ENCODE measurements at places on chromosomes 7 and 10.

DNA sequence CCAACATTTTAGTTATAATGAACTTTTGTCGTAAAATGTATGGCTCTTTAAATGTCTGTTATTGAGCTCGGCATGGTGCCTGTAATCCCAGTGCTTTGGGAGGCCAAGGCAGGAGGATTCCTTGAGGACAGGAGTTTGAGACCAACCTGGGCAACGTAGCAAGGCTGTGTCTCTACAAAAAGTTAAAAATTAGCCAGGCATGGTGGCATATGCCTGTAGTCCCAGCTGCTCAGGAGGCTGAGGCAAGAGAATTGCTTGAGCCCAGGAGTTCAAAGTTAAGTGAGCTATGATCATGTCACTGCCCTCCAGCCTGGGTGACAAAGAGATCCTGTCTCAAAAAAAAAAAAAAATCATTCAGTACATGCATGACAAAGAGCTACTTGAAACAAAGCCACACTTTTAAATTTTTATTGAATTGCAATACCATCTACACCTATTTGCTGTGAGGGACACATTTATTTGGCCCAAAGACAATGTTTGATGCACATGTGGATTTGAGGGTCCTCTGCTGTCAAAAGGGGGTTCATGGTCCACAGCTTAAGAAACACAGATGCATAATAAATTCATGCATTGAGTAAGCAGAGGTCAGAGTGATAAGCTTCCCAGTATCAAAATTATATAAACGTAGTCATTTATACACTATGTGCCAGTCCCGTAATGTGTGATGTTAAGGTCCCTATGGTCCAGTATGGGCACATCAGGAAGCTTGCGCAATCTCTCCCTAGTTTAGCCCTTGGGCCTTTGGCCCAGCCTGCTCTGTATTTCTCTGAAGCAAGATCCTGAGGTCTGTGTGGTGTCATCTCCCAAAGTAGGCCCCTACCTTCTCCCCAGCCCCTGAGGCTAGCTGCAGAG lies 4.4 kb upstream of the MALSU1 start:
- DNase-seq, result no peak

DNA sequence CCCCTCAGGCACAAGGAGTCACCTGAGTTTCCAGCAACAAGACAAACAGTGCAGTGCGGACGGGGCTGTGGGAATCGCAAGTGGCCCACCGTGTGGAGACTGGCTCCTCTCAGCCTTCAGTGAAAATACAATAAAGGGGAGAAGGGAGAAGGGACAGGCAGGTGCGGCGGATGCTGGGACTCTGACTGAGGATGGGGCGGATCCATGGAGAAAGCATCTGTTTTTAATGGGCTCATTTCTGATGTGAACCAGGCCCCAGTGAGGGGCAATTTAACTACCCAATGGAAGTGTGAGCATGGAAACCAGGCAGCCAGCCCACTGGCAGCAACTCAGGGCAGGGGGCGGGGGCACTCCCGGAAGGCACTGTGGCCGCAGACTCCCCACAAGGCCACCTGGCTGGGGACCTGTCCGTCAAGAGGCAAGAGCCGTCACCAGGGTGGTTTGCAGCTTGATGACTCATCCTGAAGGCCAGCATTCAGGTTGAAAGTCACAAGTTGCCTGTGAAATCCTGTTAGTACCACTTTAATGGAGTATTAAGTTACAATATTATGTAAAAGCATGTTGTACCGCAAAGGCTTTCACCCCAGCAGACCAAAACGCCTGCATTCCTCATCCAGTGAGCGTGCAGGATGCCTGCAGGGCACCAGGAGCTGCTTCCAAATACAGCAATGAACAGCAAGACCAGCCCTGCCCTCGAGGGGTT lies 476.4 kb downstream of the PTPRN2 start:
- DNase-seq, result no peak

GRCh38 chr7:157877298-157878090 lies 540.7 kb downstream of the DNAJB6 start:
- no peak for DNase-seq

DNA sequence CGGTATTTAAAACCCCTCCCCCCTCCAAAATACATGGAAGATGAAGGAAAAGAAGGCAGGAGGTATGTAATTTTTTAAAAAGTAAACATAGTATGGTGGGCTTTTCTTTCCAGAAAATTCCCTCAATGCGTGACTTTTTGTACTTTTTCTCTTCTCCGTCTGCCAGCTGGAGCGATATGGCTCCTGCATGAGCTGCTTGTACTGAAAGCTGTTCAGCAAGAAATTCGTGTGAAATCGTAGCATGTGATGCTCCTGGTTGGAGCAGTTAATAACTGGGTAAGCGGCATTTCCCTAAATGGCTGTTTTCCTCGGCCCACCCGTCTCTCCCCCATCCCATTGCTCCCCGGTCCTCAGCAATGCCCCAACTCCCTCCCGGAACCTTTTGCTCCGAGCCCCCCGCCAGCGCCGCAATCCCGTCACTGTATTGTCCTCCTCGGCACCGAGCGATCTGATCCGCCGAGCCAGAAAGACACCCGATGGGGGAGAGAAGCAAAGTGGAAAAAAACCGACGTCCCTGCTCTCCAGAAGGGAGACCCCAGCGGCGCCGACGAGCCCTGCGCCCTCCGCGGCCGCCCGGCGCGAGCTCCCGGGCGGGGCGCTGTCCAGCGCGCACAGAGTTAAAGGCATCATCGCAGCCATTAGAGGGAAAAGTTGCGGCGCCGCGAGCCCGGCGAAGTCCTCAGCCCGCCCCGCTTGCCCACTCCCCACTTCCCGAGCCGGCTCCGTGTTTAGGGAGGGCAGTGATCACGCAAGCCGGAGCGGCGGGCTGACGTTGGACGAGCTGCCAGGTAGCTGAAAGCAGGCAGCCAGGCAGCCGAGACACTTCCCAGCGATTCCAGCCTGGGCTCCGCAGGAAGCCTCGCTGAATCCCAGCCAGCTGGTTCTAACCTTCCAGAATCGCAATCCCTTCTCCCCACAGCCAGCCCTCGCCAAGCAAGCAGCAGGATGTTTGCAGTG lies at the start of gene VSTM2A:
Gene VSTM2A (plus strand): TSS at position 707 of the 957 bp plus-strand sequence. CDS start 356 bp downstream, outside the sequence.
- DNase-seq, result no peak

- no peak for DNase-seq
Measured at GRCh38 chr7:157896774-157897555, 560.2 kb downstream of the DNAJB6 start.

- no peak for DNase-seq
Measured at GRCh38 chr10:130483691-130484467, 347.7 kb downstream of the GLRX3 start.

DNA sequence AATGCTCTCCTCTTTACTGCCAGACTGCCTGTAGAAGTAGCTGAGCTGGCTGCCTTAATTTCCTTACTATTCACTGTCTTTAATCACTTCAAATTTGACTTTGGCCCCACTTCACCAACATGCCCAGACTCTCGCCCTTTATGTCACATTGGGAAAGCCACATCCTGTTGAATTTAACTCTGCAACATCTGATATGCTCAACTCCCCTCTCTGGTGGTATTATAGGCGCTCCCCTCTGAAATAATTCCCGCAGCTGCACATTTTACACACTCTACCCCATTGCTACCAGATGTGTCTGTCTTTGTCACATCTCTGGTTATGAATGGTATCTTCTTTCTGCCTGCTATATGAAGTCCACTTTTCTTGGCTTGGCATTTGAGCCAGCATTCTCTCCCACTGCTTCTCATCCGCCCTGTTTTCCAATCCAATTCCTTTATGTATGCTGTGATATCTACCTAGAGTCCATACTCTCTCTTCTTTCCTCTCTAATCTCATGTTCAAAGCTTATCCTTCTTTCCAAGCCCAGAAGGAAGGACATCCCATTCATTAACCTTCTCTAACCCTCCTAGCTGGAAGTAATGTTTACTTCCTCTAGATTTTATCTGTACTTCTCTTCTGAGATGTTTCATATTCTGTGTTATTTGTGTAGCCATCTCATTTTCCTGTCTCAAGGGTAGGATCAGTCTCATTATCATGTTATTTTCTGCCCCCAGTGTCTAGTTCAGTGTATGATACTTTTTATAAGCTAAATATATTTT lies 134.5 kb downstream of the ST7 start:
- no peak for DNase-seq

DNA sequence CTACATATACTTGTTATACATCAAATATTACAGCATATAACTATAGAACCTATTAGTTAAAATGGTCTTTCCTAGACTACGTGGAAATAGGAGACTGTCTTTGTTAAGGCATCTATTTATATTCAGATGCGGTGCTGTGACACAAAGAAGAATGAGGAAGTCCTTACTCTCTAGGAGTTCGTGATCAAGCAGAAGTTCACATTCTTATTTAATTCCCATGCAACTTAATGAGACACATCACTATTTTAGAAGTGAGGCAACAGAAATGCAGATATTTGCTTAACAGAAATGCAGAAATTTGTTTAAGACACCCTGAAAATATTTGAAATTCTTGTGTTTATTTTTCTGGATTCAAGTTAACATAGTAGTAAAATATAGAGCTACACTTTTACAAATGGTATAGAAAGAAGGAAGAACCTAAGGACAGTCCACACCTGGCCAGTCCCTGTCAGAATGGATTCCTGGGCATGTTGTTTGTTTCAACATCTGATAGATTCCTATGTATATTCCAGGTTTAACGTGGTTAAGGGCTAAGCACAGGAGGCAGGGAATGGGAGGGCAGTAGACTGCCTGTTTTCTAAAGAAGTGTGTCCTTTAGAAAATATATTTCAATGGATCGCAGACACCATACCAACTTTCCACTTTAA lies 70.6 kb upstream of the NXPH1 start:
- DNase-seq, result no peak

GRCh38 chr10:86965986-86966654 lies 2.2 kb upstream of the ADIRF start:
- DNase-seq, result no peak

- DNase-seq, result no peak
Measured at GRCh38 chr7:158827411-158828132, 1.7 kb downstream of the ESYT2 start.

GRCh38 chr7:147903536-147904218 lies 686.9 kb upstream of the C7orf33 start:
- DNase-seq, result no peak

GRCh38 chr7:23014681-23015080 lies 751 bp upstream of the HYCC1 start:
- no peak for DNase-seq

DNA sequence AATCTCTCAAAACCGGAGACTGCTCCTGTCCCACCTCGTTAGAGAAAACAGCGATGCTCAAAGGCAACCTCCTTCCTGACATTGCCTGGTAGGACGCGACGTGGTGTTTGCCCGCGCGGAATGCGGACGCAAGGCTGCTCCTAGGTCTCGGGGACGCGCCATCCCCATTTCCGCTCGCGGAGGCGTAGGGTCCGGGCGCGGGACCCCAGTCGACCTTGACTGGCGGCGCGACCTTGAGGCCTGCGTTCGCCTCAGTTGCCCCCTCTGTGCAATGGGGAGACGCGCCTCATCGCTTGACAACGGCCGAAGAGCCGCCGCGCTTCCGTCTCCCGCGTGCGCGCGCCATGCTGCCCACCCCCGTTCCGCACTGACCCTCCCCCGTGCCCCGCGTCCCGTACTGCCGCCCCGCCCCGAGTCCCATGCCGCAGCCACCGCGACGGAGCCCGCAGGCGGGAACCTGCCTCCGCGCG lies 412 bp upstream of the PPIA start:
- no peak for DNase-seq

- no peak for DNase-seq
Measured at GRCh38 chr10:70925377-70926225, 37.2 kb upstream of the PCBD1 start.

DNA sequence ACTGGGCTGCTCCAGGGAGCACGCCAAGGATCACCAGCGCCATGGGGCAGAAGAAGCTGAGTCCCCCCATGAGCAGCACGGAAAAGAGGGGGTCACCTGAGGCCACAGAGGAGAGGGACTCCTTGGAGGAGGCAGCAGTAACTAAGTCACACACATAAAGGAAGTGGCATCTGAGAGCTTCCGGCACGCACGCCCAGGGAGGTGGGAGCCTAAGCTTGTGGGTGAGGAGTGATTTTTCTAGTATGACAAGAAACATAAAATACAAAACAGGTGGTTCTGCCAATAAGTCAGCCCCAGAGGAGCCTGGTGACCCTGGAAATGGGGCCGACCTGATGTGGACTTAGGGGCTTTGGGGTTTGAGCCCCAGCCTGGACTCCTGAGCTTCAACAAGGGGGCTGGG lies 60.8 kb downstream of the CARD11 start:
- no peak for DNase-seq

DNA sequence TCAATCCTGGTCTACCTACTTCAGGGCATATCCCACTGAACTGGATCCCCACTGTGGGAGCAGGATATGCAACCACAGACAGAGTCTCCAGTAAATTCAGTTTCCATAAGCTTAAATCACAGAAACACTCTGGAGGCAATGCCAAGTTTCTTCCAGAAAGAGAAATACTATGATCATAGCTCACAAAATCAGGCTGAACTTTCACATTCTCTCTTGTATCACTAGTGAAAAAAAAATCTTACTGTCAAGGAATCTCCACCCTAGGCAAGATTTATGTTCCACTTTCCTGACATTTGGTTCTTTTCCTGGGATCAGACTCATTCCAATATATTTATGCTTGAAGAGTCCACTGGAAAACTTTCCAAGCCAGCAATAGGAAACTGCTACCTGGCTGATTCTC lies 749.0 kb downstream of the SUGCT start:
- no peak for DNase-seq

DNA sequence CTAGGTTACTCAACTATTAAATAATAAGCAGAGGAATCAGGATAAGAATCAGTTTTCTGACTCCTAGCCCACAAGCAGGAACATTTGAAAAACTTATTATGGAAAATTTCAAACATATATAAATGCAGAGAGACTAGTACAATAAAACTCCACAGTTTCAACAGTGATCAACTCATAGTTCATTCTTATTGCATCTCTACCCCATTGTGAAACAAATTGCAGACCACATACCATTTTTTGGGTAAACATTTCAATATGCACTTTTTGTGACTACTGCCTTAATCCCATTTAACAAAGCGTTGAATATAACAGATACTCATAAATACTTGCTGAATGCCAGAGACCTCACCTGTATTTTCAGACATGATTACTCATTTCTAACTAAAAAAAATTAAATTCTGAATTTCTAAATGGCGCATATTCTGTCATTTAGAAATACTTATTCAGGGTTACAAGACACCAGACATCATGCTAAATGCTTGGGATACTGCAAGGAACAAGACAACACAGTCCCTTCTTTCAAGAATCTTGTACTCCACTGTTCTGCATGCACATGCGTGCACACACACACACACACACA lies 11.4 kb downstream of the CDK6 start:
- no peak for DNase-seq

- no peak for DNase-seq
Measured at GRCh38 chr7:35530124-35531109, 164.5 kb downstream of the HERPUD2 start.
